ENCODE measurements at places on chromosomes 2 and 18.

DNA sequence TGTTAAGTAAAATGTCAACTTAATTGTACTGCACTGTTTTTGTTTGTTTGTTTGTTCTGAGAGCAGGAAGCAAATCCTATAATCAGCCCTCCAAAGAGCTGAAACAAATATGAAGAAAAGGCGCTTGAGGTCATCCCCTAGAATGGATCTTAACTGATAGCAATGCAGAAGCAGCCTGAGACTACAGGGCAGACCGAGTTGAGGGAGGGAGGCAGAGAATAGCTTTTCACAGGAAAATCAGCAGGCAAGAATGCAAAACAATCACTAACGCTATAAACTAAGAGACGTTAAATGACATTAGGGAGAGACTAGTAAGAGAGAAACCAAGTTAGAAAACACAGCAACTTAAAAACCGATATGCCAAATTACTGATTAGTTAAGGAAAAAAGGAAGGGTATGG lies 37.2 kb downstream of the GALNT1 start:
- no peak for DNase-seq

GRCh38 chr2:201116959-201117734 lies 1.2 kb downstream of the CFLAR start:
- DNase-seq, result no peak

DNA sequence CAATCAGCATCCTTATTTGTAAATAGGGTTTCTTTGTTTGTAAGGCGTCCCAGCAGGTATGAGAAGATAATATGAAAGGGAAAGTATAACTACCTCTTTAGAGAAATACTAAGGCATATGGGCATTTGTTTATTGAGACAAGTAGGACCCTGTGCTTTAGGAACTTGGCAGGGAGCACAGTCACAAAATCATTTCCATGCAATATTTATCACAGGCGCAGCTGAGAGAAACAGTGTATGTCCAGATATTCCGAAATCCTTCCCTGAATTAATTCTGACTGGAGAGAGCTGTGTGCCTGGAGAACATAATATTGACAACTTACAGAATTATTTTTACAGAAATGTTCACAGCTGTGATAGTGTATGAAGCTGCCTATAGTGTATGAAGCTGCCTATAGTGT lies 416.7 kb downstream of the THSD7B start:
- DNase-seq, result no peak

DNA sequence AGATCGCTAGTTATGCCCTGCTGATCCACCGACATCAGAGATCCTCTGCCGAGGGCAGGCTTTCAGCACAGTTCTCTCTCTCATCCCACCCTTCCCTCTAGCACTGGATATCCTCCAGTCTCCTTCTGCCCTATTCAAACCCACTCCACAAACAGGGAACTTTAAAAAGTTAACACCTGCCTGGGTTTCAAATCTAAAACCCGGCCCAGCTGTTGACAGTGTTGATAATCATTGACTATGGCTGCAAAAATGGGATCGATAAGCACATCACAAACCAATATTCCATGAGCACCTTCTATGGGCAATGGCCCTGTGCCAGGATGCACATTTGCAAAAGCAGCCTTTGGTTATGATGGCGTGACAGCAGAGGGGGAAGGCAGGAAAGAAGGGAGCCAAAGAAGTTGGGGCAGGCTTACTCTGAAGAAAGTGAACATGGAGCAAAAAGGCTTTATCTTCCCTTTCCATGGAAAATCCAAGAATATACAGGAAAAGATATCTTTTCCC lies 482.3 kb upstream of the KLHL29 start:
- DNase-seq, result no peak

- DNase-seq, result no peak
Measured at GRCh38 chr2:179636995-179637394, 224.4 kb downstream of the ZNF385B start.

- DNase-seq, result no peak
Measured at GRCh38 chr18:36547544-36547943, 250.0 kb downstream of the FHOD3 start.

GRCh38 chr2:112138159-112139032 lies at the start of gene FBLN7:
Gene FBLN7 (plus strand): TSS chr2:112138385. CDS start chr2:112138656, 271 bp downstream.
- peak; percentile 86 for DNase-seq

DNA sequence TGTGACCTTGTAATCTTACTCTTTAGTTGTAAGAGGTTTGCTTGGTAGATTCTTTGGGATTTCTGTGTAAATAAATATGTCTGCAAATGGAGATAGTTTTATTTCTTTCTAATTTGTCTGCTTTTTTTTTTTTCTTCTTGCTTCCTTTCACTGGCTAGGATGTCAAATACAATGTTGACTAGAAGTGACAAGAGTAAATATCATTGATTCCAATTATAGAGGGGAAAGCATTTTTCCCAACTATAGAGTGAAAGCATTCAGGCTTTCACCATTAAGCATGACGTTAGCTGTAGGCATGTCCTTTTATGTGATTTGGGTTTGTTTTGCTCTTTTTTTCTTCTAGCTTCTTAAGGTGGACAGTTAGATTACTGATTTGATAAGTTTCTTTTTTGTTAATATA lies 191.5 kb downstream of the MCFD2 start:
- no peak for DNase-seq

- DNase-seq, result no peak
Measured at GRCh38 chr2:16655445-16655837, 10.2 kb downstream of the CYRIA start.

- DNase-seq, result peak; percentile 54
Measured at GRCh38 chr18:42274488-42275137, 319.6 kb downstream of the PIK3C3 start.

DNA sequence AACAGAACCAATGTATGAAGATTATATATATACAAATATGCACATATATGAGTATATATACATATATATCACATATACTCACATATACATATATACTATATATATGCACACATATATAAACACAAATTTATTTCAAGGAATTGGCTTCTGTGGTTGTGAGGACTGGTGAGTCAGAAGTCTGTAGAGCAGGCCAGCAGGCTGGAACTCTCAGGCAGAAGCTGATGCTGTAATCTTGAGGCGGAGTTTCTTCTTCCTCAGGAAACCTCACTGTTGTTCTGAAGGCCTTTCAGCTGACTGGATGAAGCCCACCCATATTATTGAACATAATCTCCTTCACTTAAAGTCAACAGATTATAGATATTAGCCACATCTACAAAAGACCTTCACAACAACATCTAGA lies 143.9 kb upstream of the CREB1 start:
- no peak for DNase-seq

DNA sequence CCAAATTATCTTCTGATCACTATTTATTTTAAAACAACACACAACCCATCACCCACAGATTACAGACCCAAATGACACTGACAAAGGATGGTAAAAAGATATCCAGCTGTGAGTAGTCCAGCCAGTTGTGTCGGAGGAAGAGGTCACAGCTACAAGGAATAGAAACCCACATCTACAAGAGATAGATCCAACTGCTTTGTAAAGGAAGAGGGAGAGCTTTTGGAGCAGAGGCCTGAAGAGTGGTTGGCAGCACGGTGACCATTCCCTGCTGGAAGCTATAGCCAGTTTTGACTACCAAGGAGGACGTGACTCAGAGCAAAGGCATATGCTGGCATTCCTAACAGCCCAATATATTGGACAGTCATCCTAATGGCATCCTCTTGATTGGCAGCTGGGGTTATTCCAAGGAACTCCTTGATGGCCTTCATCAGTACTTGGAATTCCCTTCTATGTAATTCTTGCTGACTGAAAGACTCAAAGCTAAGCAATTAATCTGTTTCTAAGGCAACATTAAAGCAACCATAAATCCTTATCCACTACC lies 17.1 kb downstream of the SLC8A1 start:
- no peak for DNase-seq

DNA sequence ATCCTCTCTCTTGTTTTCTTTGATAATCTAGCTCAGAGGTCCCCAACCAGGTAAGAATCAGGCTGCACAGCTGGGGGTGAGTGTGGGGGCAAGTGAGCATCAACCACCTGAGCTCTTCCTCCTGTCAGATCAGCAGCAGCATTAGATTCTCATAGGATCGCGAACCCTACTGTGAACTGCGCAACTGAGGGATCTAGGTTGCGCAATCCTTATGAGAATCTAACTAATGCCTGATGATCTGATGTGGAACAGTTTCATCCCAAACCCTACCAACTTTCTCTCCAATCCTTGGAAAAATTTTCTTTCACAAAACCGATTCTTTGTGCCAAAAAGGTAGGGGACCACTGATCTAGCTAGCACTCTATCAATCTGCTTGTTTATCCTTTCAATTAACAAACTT lies 678.3 kb downstream of the CBLN2 start:
- DNase-seq, result no peak

DNA sequence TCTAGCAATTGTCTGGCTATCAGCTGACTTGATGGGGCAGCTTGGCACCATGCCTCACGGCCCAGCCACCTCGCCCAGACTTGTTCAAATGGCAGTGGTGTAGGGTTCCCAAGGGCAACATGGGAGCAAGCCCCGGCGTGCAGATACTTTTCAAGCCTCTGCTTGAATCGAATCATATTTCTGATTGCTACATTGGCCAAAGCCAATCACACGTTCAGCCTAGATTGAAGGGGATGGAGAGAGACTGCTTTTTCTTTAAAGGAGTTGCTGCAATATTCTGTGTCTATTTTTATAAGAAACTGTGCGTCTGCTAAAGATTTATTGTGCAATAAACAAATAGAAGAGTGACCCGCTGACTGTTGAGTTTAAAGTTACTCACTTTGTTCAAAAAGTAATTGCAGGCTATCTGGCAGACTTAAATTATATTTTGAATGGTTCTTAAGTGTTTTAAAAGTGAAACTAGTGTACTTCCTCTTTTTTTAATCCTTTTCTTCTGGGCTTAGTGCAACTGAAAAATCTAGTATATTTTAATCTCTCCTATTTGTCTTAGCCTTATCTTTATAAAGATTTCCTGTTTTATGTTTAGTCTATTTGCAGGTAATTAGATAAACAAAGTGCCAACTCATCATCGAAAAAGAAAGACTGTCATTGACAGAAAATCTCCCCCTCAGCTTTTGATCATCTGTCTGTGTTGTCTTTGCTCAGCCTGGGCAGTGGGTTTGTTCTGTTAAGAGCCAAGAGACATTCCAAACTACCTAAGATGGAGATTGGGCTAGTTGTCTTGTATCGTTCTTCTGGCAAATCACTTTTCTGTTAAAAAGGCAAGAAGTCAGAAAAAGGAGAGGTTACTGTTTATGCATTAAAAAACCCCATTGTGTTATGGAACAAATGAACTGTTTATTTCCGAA lies 156.1 kb downstream of the TPGS2 start:
- DNase-seq, result no peak

DNA sequence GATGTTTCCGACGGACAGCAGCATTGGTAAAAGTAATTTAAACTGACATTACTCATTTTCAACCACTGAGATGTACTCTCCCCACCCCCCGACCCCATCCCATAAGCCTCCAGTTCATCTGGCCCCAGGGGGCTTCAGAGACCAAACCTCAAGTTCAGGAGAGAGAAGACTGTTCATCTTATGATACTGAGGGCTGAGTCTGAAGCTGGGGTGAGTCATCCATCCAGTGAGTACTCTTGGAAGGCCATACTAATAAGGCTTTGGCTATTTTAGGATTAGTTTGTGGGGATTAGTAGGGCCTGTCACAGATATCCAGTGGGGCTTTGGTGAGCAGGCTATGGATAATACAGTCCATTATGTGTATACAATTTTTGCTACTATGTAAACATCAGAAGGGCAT lies 125.3 kb upstream of the APCDD1 start:
- no peak for DNase-seq

GRCh38 chr2:15756882-15757819 lies 165.5 kb downstream of the DDX1 start:
- no peak for DNase-seq

- peak; percentile 5 for DNase-seq
Measured at GRCh38 chr2:206982360-206982955, 43.1 kb downstream of the CPO start.

GRCh38 chr2:53785366-53785765 lies 1.4 kb downstream of the ASB3 start:
- no peak for DNase-seq

- no peak for DNase-seq
Measured at GRCh38 chr2:152890736-152891135, 172.3 kb downstream of the ARL6IP6 start.

GRCh38 chr2:222303828-222304736 lies 5.3 kb upstream of the PAX3 start:
- DNase-seq, result no peak

- no peak for DNase-seq
Measured at GRCh38 chr18:37665346-37665745, 99.7 kb upstream of the CELF4 start.
